Activated CD8-positive, alpha-beta T cell treated with anti-CD3 and anti-CD28 coated beads, Interleukin-2, amount 10 ng/mL, durations not matched to agents 7 days and 5 days (primary cell): ENCODE measurements at places on chromosomes 4 and X.
A peak's percentile ranks its signal among the peaks of the same experiment; 100 is the strongest.

GRCh38 chr4:20323991-20324390 lies 72.3 kb downstream of the SLIT2 start:
- H3K27ac ChIP-seq = no peak overlapping the region
- no peaks in the 10 kb centered on the region for H3K4me1 ChIP-seq
- H3K4me3 ChIP-seq = no peak overlapping the region
- no peaks in the 10 kb centered on the region for H3K27me3 ChIP-seq
- no peaks in the 10 kb centered on the region for H3K36me3 ChIP-seq
- no peak for DNase-seq

DNA sequence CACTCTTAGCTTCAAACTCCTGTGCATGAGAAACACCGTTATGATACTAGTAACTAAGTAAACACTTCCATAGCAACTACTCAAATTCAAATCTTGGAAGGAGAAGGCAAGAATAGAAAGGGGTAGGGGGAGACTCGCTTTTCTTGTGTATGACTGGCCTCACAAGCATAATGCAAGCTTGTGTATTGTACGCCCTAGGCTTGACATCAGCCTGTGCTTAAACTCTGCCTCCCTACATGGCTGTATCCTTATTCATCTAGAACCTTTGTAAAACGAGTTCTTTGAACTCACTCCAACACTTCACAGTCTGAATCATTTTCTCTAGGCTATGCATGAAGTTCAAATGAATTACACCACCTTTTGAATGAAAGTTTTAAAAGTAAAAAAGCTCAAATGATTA lies 1071.2 kb upstream of the ADGRL3 start:
- no peak for DNase-seq
- no peaks in the 10 kb centered on the region for H3K36me3 ChIP-seq
- no peaks in the 10 kb centered on the region for H3K27me3 ChIP-seq
- H3K27ac ChIP-seq = no peak overlapping the region
- no peak overlapping the region for H3K4me3 ChIP-seq

DNA sequence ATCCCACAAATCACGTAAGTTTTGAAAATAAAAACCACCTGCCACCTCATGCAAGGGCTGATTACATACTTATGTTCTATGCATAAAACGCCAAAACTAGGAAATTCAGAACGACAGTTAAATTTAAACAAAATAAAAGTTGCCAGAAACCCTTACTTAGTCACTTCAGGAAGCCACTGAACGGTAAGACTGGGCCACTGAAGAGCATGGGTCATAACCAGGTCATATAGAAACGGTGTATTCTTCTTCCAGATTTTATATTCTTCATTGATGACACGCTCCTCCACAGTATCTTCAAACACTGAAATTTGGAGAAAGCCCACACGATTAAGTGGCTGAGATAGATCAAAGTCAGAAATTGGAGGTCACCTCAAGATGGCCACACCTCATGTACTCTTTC lies 1.2 kb downstream of the RBBP7 start:
- peak overlapping the region; percentile 91 for H3K27ac ChIP-seq
- peaks cover 39% of the 10 kb centered on the region for H3K4me1 ChIP-seq
- no peaks in the 10 kb centered on the region for H3K27me3 ChIP-seq
- H3K4me3 ChIP-seq = peak overlapping the region; percentile 89
- no peak for DNase-seq

GRCh38 chrX:128698573-128699181 lies 646.5 kb upstream of the ACTRT1 start:
- no peak overlapping the region for H3K4me3 ChIP-seq
- no peak overlapping the region for H3K27ac ChIP-seq
- no peaks in the 10 kb centered on the region for H3K27me3 ChIP-seq
- H3K4me1 ChIP-seq = no peaks in the 10 kb centered on the region

- no peaks in the 10 kb centered on the region for H3K4me1 ChIP-seq
- no peaks in the 10 kb centered on the region for H3K36me3 ChIP-seq
- no peaks in the 10 kb centered on the region for H3K27me3 ChIP-seq
- H3K27ac ChIP-seq = no peak overlapping the region
These were observed 391.9 kb downstream of the KCTD8 start for GRCh38 chr4:44056721-44057151.

GRCh38 chr4:141595531-141595930 lies 40.9 kb upstream of the IL15 start:
- H3K27me3 ChIP-seq = peaks cover 2% of the 10 kb centered on the region
- no peak overlapping the region for H3K4me3 ChIP-seq
- H3K36me3 ChIP-seq = no peaks in the 10 kb centered on the region
- no peaks in the 10 kb centered on the region for H3K4me1 ChIP-seq
- H3K27ac ChIP-seq = no peak overlapping the region

GRCh38 chr4:127730142-127730913 lies at the start of gene SLC25A31:
Gene SLC25A31 (plus strand): TSS chr4:127730400. CDS start chr4:127730546, 146 bp downstream.
- no peak for DNase-seq
- H3K4me3 ChIP-seq = no peak within 1 kb of the TSS
- H3K4me1 ChIP-seq = no peaks in the 10 kb centered on the region
- no peak within 1 kb of the TSS for H3K27ac ChIP-seq
- peaks cover 6% of the 10 kb centered on the region for H3K27me3 ChIP-seq

DNA sequence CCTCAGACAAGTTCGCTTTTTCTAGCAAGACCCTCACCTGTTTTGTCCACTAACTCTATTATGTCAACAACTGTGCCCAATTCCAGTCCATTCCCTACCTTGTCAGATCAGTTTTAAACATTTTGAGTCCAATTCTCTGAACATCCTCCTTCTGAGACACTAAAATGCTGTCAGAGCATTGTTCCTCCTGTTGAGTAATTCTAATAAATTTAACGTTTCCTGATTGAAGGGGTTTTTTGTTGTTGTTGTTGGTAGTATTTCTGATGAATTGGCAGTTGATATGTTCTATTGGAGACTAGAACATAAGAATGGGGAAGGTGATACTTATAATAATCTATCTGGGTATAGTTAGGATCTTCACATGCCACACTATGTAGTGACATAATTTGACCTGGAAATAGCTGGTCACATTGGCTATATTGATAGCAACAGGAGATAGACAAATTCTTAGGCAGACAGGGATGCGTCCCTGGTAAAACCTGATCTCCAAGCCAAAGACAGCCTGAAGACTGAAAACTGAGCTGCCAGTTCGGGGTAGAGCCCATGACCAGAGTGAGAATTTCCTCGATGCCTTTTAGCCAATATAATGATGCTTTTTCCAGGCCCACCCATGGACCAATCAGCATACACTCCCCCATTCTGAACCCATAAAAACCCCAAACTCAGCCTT lies 12.4 kb upstream of the CXCL2 start:
- H3K4me1 ChIP-seq = no peaks in the 10 kb centered on the region
- no peak overlapping the region for H3K4me3 ChIP-seq
- no peaks in the 10 kb centered on the region for H3K36me3 ChIP-seq
- H3K27ac ChIP-seq = no peak overlapping the region

- H3K4me1 ChIP-seq = no peaks in the 10 kb centered on the region
- no peak overlapping the region for H3K4me3 ChIP-seq
- DNase-seq = no peak
- peaks cover 2% of the 10 kb centered on the region for H3K27me3 ChIP-seq
- H3K36me3 ChIP-seq = no peaks in the 10 kb centered on the region
These were observed 65.1 kb downstream of the USP11 start for GRCh38 chrX:47297874-47298273.

DNA sequence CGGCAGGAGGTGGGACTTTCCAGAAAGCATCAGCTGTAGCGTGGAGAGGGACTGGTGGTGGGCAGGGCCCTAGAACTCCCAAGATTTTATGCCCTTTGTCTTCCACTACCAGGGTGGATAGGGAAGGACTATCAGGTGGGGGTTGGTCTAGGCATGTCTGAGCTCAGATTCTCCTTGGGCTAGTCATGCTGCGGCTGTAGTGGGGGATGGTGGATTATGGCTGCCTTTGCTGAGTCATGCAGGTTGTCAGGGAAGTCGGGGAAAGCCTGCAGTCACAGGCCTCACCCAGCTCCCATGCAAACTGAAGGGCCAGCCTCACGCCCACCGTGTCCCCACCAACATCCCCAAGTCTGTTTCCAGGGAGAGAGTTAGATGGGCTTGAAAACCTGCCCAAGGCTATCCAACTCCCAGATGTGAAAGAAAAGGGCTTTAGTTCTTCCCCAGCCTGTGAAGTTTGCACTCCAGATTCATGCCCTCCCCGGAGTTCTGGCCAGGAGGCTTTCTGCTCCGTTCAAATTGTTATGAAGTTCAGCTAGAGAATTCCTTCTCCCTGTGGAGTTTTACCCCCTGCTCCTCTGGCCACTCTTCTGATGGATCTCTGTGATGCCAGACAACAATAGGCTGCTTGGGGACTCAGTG lies 13.4 kb upstream of the MEPE start:
- no peak for DNase-seq
- H3K27ac ChIP-seq = no peak overlapping the region
- H3K27me3 ChIP-seq = peaks cover 12% of the 10 kb centered on the region
- H3K36me3 ChIP-seq = no peaks in the 10 kb centered on the region

- H3K27ac ChIP-seq = no peak overlapping the region
- H3K27me3 ChIP-seq = peaks cover 7% of the 10 kb centered on the region
- no peaks in the 10 kb centered on the region for H3K36me3 ChIP-seq
- peaks cover 2% of the 10 kb centered on the region for H3K4me1 ChIP-seq
- no peak for DNase-seq
- no peak overlapping the region for H3K4me3 ChIP-seq
These were observed 73.2 kb upstream of the UCP1 start for GRCh38 chr4:140641789-140642439.

- no peaks in the 10 kb centered on the region for H3K36me3 ChIP-seq
- no peak overlapping the region for H3K27ac ChIP-seq
- no peak overlapping the region for H3K4me3 ChIP-seq
- DNase-seq = no peak
- no peaks in the 10 kb centered on the region for H3K4me1 ChIP-seq
These were observed 59.0 kb downstream of the WWC2 start for GRCh38 chr4:183158062-183158461.

- no peak overlapping the region for H3K27ac ChIP-seq
- H3K36me3 ChIP-seq = no peaks in the 10 kb centered on the region
- H3K4me1 ChIP-seq = no peaks in the 10 kb centered on the region
- no peak for DNase-seq
These were observed 129.5 kb downstream of the GATB start for GRCh38 chr4:151631349-151631748.

GRCh38 chr4:37043342-37043741 lies 201.2 kb upstream of the NWD2 start:
- no peak for DNase-seq
- no peaks in the 10 kb centered on the region for H3K27me3 ChIP-seq
- no peaks in the 10 kb centered on the region for H3K4me1 ChIP-seq
- no peak overlapping the region for H3K27ac ChIP-seq
- H3K36me3 ChIP-seq = no peaks in the 10 kb centered on the region
- no peak overlapping the region for H3K4me3 ChIP-seq

- H3K36me3 ChIP-seq = no peaks in the 10 kb centered on the region
- H3K27ac ChIP-seq = no peak overlapping the region
- no peak for DNase-seq
- H3K4me1 ChIP-seq = peaks cover 5% of the 10 kb centered on the region
- no peak overlapping the region for H3K4me3 ChIP-seq
- H3K27me3 ChIP-seq = peaks cover 49% of the 10 kb centered on the region
These were observed 493 bp upstream of the SH3D19 start for GRCh38 chr4:151325949-151326246.

DNA sequence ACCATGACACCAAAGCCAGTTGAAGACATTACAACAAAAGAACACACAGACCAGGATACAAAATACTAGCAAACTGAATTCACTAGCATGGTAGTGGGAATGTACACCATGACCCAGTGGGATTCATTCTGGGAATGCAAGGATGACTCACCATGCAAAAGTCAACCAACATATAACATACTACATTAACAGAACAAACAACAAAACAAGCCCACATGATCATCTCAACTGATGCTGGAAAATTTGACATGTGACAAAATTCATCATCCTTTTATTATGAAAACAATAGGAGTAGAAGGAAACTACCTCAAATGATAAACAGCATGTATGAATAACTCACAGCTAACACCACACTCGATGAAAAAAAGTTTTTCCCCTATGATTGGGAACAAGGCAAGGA lies 190.2 kb downstream of the DCLK2 start:
- peaks cover 14% of the 10 kb centered on the region for H3K36me3 ChIP-seq
- H3K4me3 ChIP-seq = no peak overlapping the region
- no peaks in the 10 kb centered on the region for H3K27me3 ChIP-seq
- DNase-seq = no peak
- H3K4me1 ChIP-seq = no peaks in the 10 kb centered on the region

- no peak overlapping the region for H3K4me3 ChIP-seq
- H3K27ac ChIP-seq = no peak overlapping the region
- DNase-seq = no peak
These were observed 71.7 kb downstream of the IRS4 start for GRCh38 chrX:108664701-108665100.

GRCh38 chr4:3358656-3359055 lies 65.8 kb downstream of the RGS12 start:
- no peaks in the 10 kb centered on the region for H3K36me3 ChIP-seq
- no peaks in the 10 kb centered on the region for H3K4me1 ChIP-seq
- H3K4me3 ChIP-seq = no peak overlapping the region
- H3K27me3 ChIP-seq = peaks cover 25% of the 10 kb centered on the region
- H3K27ac ChIP-seq = no peak overlapping the region

- peaks cover 13% of the 10 kb centered on the region for H3K36me3 ChIP-seq
- H3K27ac ChIP-seq = no peak overlapping the region
- no peak for DNase-seq
- H3K4me3 ChIP-seq = no peak overlapping the region
- no peaks in the 10 kb centered on the region for H3K4me1 ChIP-seq
- H3K27me3 ChIP-seq = no peaks in the 10 kb centered on the region
These were observed 22.7 kb downstream of the RASGEF1B start for GRCh38 chr4:81449015-81449414.

GRCh38 chrX:24150898-24151297 lies 1.4 kb downstream of the ZFX start:
- no peak for DNase-seq
- H3K36me3 ChIP-seq = peaks cover 31% of the 10 kb centered on the region
- peak overlapping the region; percentile 89 for H3K27ac ChIP-seq
- H3K27me3 ChIP-seq = no peaks in the 10 kb centered on the region

GRCh38 chrX:20452487-20452886 lies 185.8 kb upstream of the RPS6KA3 start:
- H3K27me3 ChIP-seq = no peaks in the 10 kb centered on the region
- no peak for DNase-seq
- peaks cover 54% of the 10 kb centered on the region for H3K4me1 ChIP-seq
- peaks cover 2% of the 10 kb centered on the region for H3K36me3 ChIP-seq
- H3K4me3 ChIP-seq = peak overlapping the region; percentile 38

DNA sequence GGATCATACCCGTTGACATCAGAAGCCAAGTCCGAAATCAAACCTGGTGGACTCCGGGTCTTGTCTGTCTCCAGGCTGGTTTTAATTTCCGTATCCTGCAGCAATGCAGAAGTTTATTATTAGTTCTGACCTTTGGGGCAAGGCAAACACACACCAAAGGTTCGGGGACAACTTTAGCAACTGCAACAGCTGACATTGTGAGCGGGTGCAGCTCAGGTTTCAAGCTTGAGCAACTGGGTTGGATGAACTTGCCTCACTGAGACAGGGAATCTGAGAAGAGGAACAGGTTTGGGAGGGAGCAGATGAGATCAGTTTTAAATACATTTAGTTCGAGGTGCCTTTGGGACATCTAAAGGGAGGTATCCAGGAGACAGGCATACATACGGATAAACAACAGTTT lies 110.7 kb downstream of the GNL3L start:
- H3K4me1 ChIP-seq = peaks cover 12% of the 10 kb centered on the region
- H3K4me3 ChIP-seq = no peak overlapping the region
- H3K27ac ChIP-seq = no peak overlapping the region
- no peak for DNase-seq
- no peaks in the 10 kb centered on the region for H3K27me3 ChIP-seq

- H3K36me3 ChIP-seq = peaks cover 53% of the 10 kb centered on the region
- DNase-seq = no peak
- peak overlapping the region; percentile 40 for H3K27ac ChIP-seq
- peaks cover 35% of the 10 kb centered on the region for H3K4me1 ChIP-seq
- no peaks in the 10 kb centered on the region for H3K27me3 ChIP-seq
These were observed 34.2 kb downstream of the ARAP2 start for GRCh38 chr4:36209941-36210649.
